Dermis blood vessel endothelial cell (primary cell): ENCODE measurements at places on chromosomes 1 and 21. TPM values are rescaled to one million over a fixed set of nuclear protein-coding genes. Genes with fewer than 3 reads are reported as not detected.

DNA sequence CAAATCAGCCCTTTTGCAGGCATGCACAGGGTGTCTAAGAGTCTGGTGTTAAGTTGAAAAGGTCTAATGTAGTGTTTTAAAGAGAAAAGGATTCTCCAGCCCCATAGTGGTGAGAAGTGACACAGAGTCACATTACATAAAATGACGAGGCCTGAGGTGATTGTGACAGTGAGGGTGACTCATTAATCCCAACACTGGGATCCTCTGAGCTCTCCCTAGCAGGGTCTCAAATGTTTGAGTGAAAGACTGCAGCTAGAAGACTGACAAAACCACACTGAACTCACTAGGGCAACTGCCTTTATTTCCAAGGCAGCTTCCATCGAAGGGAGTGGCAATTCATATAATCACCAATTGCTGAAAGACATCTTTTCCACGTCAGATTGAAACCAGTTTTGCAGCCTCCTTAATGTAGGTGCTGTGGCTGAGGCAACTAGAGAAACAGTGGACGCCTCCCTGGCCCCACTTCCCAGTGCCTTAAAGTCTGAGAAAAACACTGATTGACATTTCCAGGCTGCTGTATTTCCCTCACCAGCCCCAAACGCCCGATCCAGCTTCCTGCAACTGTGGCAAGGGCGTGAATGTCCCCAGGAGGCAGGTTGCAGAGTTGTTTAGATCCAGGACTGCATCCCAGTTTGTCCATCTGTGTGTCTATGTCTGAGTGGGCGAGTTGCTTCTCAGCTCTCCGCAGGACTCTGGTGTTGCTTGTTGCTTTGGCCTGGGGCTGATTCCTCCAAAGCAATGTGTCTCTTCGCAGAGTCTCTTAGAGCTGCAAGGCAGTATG lies 81.4 kb downstream of the RUNX1 start:
- DNase-seq, result no peak

DNA sequence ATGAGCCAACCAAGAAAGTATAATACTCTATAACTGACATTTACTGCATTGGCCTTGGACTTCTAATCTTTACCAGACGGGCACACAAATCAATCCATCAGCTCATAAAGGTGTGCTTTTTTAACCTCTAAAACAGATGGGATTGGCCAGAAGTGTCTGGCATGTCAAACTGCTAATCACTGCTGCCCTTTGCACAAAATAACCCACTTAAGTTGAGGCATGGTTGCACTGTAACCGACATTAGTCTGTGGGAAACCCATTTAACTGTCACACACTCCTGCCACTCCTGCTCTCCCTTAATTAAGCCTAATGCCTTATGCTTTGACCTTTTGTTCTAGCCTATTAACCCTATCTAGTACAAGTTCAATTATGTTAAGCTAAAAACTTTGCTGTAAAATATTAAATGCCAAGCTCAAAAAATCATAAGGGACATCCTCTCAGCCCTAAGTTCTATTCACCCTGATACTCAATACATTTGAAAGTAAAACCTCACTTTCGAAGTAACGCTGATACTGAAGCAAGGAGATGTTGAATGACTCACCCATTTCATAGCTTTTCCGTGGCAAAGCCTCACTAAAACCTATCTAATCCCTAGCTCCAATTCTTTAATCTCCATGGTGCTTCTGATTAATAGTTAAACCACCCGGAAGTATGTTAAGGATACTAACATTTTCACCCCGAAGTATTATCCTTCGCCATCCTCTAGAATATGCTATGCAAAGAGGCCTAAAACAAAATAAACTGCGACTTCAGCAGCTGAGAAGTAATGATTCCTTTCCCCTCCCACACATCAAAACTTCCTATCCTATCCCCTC lies 12.9 kb downstream of the NRIP1 start:
- peak; percentile 48 for DNase-seq

DNA sequence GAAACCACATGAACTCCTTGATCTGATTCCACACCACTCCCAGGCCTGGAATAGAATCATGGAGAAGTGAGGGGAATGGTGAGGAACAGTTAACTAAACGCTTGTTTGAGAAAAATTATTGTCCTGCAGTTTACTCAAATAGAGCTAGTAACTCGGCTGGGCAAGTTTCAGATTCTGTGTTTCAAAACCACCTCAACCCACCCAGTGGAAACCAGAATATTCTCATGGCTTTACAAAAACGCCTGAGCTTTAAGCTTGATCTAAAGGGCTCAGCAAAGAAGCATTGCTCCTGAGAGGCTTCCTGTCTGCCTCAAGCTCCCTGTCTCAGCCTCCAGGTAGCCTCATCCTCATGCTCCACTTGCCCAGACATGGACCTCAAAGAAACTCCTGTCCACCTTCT lies 16.6 kb downstream of the TCHHL1 start:
- DNase-seq, result no peak

GRCh38 chr1:157399343-157399983 lies 152.9 kb downstream of the FCRL5 start:
- no peak for DNase-seq

DNA sequence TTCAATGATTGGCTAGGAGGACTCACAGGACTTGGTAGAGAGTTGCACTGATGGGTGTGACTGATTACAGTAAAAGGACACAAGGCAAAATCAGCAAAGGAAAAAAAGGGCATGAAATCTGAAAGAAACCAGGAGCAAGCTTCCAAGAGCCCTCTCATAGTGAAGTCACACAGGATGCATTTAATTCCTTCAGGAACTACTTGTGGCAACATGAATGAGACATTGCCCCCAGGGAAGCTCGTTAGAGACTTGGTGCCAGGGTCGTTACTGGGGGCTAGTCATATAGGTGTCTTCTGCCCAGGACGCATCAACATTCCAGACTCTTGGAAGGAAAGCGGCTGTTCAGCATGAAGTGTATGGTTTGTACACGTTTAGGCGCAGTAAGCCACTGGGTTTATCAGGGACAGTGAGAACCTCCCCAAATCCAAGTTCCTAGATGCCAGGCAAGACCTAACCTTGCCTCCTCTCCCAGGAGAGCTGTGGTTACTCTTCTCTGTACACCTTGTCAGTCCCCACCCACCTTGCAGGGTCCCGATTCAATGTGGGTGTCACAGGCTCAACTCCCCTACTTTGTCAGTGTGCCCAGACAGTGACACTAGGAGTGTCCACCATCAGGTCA lies 26.0 kb upstream of the C2CD2 start:
- DNase-seq, result no peak

DNA sequence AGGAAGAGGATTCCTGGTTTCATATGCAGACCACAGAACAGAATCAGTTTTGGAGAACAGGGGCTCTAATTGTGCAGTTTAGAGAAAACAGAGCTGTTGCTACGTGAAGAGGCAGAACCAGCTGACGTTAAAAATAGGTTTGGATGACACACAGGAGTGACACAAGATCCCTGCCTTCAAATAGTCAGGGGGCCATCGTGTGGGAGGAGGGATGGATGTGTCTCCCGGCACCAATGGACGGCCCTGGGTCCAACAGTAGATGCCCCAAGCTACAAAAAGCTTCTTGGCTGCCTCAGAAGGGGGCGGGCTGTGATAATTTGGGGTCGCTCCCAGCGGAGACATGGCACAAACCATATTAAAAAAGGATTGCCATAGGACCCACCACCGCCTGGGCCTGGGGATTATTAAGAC lies 87.8 kb downstream of the MRPL37 start:
- DNase-seq, result no peak

- DNase-seq, result no peak
Observed at GRCh38 chr21:32022146-32022545, 149.3 kb downstream of the HUNK start.

GRCh38 chr21:28066596-28067387 lies 925.9 kb downstream of the LTN1 start:
- DNase-seq, result no peak

GRCh38 chr1:233143241-233143640 lies 152.3 kb downstream of the PCNX2 start:
- DNase-seq, result no peak

DNA sequence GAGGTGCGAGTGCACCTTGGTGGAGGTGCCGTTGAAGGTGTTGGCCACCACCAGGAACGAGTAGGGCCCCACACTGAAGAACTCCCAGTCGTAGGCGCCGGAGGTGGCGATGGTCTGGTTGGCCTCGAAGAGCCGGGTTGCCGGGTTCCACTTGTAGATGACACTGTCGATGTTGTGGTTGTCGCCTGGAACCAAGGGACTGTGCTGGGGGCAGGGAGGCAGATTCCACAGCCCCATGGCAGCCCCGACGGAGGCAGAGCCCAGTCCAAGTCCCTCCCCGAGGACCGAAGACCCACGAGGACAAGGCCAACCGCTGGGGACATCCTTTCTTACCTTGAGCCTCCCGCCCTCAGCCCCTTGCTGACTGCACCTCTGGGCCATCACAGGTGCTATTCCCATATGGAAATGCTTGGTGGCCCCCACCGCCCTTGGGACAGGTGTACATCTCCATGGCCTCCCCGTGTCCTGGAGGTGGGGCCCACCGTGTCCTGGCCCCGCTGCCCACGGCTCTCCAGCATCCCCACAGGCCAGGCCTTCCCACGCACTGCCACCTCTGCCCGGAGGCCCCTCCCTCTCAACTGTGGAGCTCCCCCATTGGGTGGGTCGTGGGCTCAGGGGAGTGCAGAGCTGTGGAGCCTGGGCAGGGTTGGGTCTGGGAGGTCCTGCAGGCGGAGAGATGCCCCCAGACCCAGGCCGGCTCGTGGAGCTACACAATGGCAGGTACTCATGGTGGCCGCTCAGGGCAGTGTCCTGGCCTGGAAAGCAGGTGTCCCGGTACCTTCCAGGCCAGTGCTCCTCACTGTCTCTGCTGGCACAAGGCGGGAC lies 17.9 kb downstream of the KRTAP10-1 start:
- no peak for DNase-seq

Gene AQP10
- not detected in 2 replicates for total RNA-seq

DNA sequence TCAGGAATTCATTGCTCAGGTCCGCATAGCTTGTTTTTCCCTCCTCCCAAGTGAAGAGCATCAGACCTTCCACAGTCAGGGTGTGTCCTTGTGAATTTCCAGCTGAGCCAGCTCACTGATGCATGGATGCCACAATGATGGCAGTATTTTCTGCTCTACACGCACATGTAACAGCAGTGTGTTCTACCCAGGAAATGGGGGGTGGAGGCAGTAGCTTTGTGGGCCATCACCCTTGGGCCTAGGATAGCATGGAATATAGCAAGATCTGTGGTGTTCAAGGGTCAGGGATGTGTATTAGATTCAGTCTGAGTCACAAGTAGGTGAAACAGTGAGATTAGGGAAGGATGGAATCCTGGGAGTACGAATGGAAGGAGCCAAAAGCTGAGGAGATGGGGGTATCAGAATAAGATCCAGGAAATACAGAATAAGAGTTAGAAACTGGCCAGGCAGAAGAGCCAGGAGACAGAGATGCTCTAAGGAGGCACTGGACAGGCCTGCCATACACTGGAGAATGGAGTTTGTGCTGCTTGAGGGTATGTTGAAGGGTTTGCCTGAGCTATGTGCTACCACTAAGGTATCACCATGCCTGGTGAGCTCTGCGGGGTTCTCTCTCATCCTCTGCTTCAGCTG lies 90.6 kb upstream of the CNIH3 start:
- no peak for DNase-seq

Gene ZFP69
- total RNA-seq, result 2.1 and 4.1 TPM in 2 replicates

- peak; percentile 70 for DNase-seq
Observed at GRCh38 chr21:45055861-45056260, 18.5 kb upstream of the ADARB1 start.

Gene LCE1B
- not detected in 2 replicates for total RNA-seq

Gene CELSR2
- 1.4 and 1.8 TPM in 2 replicates for total RNA-seq

Gene KIF14
- 3.1 and 18.0 TPM in 2 replicates for total RNA-seq

DNA sequence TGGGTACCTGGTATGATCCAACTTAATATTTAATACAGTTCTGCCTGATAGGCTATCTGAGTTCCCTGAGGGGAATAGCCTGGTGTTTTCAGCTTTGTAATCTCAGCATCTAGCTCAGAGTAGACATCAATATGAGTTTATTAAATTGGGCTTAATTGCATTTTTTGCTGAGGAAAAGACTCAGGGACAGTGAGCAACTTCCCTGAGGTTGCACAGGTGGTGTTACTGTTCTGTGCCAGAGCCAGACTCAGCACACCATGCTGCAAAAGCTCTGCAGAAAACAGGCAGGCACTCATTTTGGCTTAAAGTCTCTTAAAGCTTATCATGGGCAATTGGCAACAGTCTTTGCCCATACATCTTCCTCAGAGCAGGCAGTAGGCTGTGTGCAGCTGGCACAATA lies 90.5 kb upstream of the JUN start:
- DNase-seq, result no peak

- no peak for DNase-seq
Observed at GRCh38 chr1:76546354-76546933, 320.8 kb upstream of the ST6GALNAC5 start.

GRCh38 chr1:165395478-165395877 lies 39.0 kb upstream of the LMX1A start:
- no peak for DNase-seq

DNA sequence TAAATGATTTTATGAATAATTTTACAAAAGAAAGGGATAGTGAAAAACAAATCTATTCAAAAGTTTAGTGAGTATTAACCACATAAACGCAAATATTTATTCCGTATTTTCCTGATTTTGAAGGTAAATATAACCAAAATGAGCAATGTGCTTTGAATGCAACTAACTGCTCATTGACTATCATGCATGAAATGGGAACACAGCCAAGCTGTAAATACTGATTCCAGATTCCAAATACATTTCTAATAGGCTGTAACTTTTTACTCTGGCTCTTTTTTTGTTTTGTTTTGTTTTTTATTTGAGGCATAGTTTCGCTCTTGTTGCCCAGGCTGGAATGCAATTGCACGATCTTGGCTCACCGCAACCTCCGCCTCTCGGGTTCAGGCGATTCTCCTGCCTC lies 41.8 kb downstream of the SELENOF start:
- no peak for DNase-seq

- DNase-seq, result no peak
Observed at GRCh38 chr1:11951901-11952300, 17.4 kb downstream of the PLOD1 start.

DNA sequence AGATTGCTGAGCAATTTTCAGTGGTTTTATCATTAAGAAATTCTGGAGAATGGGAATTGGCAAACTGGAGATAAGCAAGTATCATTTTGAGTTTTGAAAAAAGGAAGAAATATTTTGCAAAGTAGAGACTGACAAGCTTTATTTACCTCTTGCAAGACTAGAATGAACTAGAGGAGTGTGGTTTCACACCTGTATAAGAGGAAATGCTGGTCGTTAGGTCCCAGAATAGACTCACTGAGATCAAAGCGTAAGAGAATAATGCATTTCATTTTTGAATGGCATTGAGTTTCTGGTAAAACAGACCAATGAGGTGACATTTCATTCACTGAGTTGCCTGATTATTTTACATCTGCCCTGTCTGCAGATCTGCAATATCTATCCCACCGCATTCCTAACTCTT lies 308.1 kb downstream of the ADGRL2 start:
- no peak for DNase-seq

- peak; percentile 84 for DNase-seq
Observed at GRCh38 chr1:35715568-35716002, 3.1 kb downstream of the C1orf216 start.

- DNase-seq, result no peak
Observed at GRCh38 chr1:248805876-248806275, 19.8 kb downstream of the SH3BP5L start.

DNA sequence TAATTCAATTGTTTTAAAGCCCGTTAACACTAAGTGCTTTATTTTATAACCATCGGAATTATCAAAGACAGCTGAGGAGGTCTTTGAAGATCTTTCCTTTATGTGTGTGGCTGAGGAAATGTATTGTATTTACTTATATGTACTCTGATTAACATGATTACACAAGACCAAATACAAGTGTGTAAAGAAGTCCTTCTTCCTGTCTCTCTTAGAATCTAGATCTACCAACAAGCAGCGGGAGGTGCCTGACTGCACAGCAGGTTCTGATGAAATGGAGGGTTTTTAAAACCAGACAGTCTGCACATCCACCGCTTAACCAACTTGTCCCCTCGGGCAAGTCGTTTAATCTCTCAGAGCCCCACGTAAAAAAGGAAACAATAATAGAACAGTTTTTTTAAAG lies 240.5 kb upstream of the MAP1LC3C start:
- DNase-seq, result no peak
